NCI-H1694 (cell line): ENCODE measurements at places on chromosomes 12 and 14.

DNA sequence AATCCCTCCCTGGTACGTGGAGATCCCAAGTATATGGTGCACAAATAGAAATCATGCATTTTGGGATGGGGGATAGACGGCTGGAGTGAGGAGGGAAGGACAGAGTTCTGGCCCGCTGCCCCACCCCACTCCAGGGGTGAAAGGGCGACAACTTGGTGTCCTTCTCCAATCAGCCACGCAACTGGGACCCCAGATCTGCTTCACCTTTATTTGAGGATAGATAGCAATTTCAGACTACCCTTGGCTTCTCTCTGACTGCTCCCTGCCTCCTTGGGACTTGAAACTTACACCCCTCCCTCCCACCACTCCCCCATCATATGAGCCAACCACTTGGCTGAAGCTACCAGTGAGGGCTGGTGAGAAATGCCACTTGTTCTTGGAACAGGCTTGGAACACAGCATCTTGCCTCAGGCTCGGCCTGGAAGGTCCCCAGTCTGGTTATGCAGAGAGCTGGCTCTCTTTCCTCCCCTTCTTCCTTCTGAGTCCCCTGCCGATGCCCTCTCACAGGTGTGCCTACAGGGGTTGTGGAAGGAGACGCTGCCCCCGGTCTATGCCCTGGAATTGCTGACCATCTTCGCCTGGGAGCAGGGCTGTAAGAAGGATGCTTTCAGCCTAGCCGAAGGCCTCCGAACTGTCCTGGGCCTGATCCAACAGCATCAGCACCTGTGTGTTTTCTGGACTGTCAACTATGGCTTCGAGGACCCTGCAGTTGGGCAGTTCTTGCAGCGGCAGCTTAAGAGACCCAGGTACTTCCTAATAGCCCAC, 8.1 kb downstream of the OAS3 start:
- DNase-seq: no peak

GRCh38 chr12:70840656-70841350, 79.7 kb downstream of the PTPRR start:
- DNase-seq: no peak

GRCh38 chr14:97442363-97442762, 645.2 kb downstream of the VRK1 start:
- no peak for DNase-seq

- peak; percentile 17 for DNase-seq
Measured at GRCh38 chr12:67161322-67161918, 107.7 kb upstream of the CAND1 start.

DNA sequence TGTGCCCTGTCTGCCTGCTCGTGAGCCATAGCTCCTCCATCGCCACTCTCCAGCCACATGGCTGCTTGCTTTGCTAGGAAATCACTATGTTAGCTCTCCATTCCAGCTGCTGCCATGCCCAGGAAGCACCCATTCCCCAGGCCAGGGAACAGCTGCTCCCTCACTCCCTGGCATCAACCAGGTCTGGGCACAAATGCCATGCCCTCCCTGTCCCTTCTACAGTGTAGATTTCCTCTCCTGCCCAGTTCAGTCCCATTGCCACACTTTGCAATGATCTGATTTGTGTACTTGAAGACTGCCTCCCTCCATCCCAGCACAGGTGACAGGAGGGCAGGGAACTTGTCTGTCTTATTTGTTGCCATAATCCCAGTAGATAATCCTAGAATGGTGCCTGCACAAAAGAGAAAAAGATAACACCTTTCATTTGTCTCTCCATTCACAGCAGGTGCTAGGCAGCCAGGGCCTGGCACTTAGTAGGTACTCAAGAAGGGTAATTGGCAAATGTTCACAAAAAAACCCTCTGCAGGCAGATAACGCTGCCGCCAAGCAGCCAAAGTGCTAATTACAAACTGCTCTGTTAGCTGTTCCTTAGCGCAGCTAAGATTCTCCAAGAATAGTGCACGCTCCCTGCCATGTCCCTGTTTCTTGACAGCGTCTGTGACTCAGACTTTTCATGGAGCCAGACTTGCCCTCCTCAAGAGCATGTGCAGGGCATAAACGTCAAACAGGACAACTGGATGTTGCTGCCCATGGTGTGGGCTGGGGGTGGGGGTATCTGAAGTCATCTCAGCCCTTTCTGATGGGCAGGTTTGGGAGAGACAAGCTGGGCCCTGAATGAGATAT, 69.1 kb downstream of the ARL6IP4 start:
- no peak for DNase-seq

DNA sequence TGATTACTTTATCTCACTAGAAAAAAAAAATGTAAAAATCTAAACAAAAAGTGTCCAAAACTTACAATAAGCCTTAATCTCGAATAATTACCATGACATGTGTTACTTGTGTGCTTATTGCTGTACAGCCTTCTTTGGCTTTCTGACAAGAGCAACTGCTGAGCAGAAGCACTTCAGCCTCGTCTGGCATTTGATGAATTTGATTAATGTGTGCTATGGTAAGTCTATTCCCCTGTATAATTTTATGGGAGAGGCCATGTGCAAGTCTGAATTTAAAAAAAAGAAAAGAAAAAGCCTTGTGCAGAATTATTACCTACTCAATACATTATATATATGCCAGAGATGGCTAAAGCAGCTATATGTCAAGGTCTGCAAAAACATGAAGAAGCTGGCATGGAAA, 113.9 kb downstream of the AEBP2 start:
- peak; percentile 75 for DNase-seq

DNA sequence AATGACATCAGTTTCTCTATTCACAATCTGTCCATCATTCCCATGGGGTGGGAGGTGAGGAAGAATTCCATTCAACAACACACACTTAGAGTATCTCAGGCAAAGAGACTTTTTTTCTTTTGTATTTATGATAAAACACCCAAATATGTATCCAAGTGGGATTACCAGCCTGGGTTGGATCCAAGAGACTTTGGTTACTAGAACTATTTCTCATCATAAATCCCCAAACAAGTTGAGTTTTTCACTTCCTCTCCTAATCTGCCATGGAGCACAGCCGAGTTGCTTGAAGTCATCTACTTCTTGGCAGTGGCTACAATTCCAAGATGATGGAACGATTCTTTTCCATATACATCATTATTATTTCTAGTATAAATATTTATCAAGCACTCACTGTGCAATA, 209.2 kb upstream of the HMGA2 start:
- no peak for DNase-seq
